NCI-H1694 treated with DMSO at 0.1 percent for 48 hours (cell line): ENCODE measurements at places on chromosomes 4 and X.
A peak's percentile ranks its signal among the peaks of the same experiment; 100 is the strongest.

DNA sequence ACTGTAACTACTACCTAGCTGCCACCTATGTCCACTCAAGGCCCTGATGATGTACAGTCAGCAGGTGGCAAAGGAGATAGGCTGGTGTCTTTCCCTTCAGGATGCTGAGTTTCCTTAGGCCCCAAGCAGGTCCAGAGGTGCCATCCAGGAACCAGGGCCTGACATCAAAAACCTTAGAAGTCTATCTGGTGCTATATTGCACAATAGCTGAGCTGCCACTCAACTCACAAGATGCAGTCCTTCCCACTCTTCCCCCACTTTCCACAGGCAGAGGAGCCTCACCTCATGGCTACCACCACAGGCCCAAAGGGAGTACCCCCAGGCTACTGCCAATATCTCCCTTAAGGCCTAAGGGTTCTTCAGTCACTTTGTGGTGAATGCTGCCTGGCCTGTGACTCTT, 83.9 kb upstream of the ZNF827 start:
- DNase-seq = no peak

DNA sequence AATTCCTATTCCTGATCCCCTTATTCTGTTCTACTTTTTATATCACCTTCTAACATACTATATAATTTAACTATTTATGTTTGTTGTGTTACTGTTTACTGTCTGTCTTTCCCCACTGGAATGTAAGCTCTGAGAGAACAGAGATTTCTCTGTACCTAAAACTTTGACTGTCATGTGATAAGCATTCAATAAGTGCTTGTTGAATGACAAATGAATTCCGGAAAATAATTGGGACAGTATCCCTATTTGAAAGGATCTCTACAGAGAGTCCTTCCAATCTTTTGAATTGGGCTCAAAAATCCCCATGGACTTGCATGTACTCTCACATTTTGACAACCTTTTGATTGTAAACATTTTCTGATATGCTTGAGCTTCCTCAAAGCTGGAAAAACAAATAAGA, 1.6 kb upstream of the MMGT1 start:
- no peak for DNase-seq

GRCh38 chr4:3741217-3742011, 24.8 kb upstream of the ADRA2C start:
- DNase-seq = no peak

- DNase-seq = peak; percentile 65
Observed at GRCh38 chrX:57821703-57822387, 88.4 kb downstream of the ZXDA start.

DNA sequence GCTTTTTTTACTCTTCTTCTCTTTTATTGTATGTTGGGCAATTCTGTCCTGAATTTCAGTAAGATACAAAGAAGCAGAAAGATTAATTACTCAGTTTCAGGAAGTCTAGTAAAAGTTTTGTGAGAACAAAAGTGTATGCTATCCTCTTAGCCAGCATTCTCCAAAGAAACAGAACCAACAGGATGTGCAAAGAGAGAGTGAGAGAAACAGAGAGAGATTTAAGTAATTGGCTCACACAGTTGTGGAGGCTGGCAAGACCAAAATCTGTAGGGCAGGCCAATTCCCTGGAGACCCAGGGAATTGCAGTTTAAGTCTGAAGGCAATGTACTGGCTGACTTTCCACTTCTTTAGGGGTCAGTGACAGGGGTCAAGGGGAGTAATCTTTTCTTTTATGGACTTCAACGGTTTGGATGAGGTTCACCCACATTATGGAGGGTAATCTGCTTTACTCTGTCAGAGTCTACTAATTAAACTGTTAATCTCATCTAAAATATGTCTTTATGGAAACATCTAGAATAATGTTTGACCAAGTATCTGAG, 59.2 kb upstream of the SLC39A8 start:
- DNase-seq = no peak

DNA sequence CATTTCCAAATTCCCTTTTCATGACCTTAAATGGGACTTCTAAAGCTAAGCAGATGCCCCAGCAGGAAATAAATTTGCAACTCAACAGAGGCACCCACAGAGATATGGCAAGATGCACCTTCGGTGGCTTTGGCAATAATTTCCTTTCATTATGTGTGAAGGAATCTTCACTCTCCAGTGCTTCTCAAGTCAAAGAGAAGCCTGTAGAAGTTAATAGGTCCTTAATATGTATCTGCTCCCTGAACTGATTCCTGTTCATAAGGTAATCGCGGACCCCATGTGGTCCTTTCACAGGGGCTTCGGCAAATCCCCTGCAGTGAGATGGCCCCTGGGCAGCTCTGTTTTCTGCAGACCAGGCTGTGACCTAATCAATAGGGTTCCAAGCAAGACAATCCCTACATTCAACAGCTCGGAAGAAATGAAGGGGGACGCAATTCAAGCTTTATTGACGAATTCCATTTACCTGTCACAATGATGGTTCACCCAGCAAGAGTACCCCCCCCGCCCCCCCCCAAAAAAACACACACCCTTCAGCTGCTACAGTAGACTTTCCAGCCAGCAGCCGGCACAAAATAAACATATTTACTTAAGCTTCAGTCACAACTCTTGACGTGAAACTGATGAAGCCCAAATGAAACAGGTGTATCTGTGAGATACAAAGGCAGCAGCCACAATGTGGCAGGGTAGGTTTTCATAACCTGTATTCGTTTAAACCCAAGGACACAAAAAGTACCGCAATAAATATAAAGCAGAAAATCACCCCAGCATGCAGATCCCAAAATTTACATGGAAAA, 35.3 kb downstream of the FAT1 start:
- no peak for DNase-seq

GRCh38 chrX:74408304-74408703, 13.0 kb upstream of the SLC16A2 start:
- no peak for DNase-seq

DNA sequence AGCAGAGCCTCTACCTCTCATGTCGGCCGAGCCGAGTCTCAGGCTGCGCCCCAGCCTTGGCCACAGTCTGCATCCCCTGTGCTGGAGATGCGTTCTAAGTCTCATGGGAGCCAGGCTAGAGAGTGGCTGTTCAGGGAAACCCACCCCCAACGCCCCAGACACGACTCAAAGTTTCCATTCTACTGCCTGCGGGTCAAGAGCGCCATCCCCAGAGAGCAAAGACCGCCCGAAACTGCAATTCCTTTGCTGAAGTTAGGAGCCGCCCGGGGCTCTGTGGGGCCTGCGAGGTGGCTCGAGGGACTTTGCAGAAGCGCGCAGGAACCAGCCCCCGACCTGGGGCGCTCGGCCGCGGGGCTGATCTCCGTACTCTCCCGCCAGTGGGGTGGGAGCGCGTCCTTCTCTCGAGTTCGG, 10.0 kb upstream of the ELF4 start:
- DNase-seq = no peak

DNA sequence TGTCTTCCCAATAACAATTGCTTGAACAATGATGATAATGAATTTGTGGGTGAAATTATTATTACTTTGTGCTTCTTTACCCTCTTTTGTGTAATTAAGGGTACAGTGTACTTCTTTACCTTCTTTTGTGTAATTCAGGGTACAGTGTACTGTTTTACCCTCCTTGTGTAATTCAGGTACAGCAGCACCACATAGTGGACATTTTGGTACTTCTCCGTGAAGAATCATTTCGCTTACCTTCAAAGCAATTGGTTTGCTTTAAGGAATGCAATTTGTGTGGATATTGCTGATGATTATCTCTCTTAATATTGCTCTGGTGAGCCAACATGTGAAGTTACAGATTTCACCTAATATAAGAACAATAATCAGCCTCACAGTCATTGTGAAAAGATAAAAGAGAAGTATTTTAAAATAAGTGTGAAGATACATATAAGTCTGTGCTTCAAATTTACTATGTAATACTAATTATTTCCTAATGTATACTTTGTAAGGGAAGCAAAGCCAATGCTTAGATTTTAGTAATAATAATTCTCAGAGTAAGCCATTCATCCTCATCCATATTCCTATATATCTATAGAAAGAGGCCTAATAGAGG, 27.2 kb upstream of the SEC24B start:
- peak; percentile 15 for DNase-seq

GRCh38 chrX:28659269-28659668, 72.0 kb downstream of the IL1RAPL1 start:
- DNase-seq = no peak
